ENCODE measurements at places on chromosomes 3 and 15. TPM values are rescaled to one million over a fixed set of nuclear protein-coding genes. Genes with fewer than 3 reads are reported as not detected.

CAND2 gene
- total RNA-seq = 10.2 TPM

CCDC54 gene
- not detected for total RNA-seq

RSL24D1 gene
- total RNA-seq = 111 TPM

PODXL2 gene
- 24.6 TPM for total RNA-seq

PIGBOS1 gene
- total RNA-seq = 11.5 TPM

MYD88 gene
- 34.2 TPM for total RNA-seq

DNA sequence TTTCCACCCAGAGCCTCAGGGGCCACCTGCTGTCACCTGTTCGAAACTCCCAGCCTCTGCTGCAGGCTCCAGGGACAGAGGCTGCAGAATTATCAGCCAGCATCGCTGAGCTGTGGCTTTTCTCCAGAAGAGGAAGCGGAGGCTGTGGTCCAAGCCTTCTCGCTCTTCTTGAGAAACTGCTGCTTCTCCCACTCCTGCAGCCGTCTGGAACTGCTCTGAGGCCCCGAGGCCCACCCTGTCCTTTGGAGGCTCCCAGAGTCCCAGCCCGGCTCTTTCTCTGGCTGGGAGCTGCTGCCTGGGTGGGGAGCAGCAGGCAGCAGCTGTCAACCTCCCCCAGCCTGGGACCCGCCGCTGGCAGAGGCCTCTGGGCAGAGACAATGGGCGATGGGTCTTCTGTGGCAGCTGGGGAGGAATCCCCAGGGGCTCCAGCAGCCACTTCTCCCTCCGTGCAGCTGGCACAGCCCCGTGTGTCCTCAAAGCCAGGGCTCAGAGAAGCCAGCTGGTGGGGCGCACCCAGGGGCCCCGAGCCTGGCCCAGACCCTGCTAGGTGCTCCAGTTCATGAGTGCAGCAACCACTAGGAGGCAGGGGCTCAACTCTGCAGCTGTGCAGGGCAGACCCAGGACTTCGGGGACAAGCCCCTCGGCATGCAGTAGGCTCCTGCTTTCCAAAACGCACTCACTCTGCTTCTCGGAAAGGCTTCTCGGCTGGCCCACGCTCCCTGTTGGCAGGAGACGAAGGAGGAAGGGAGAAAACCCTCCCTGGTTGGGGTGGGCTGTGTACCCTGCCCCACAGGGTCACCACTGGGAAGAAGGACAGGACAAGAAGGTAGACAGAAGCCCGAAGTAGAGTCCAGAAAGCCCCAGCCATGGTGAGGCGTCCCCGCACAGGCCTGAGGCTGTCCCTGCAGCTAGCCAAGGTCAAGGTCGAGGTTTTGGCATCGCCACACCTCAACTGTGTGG, 49.9 kb upstream of the FURIN start:
- H3K4me1 ChIP-seq = no peaks in the 10 kb centered on the region
- peak; percentile 68 for DNase-seq
- H3K27me3 ChIP-seq = no peaks in the 10 kb centered on the region
- peaks cover 17% of the 10 kb centered on the region for H3K36me3 ChIP-seq
- no peak overlapping the region for H3K27ac ChIP-seq
- no peak overlapping the region for H3K4me3 ChIP-seq

DNA sequence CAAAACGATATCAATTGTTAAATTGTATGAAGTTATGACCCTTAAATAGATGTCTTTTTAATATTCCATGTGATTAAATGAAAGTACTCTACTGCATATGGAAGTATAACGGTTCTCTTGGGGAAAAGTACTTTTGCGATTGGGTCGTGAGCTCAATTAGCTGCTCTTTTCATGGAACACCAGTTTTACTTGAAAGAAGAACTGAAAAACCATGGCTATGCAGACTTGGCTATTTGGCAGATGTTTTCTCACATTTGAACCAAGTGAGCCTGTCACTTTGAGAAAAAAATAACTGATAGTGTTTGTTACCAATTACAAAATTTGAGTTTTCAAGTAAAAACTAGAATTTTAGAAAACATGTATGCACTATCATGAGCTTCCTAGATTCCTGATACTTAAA, 5.9 kb upstream of the INAFM2 start:
- no peaks in the 10 kb centered on the region for H3K4me1 ChIP-seq
- no peak for DNase-seq
- no peak overlapping the region for H3K27ac ChIP-seq
- no peaks in the 10 kb centered on the region for H3K27me3 ChIP-seq
- no peak overlapping the region for H3K4me3 ChIP-seq

DNA sequence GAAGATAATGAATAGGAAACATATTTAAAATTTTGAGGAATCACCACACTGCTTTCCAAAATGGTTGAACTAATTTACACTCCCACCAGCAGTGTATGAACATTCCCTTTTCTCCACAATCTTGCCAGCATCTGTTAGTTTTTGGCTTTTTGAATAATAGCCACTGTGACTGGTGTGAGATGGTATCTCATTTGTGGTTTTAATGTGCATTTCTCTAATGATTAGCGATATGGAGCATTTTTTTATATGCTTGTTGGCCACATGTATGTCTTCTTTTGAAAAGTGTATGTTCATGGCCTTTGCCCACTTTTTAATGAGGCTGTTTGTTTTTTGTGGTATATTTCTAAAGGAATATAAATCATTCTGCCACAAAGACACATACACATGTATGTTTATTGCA, 166.3 kb downstream of the NECTIN3 start:
- H3K36me3 ChIP-seq = no peaks in the 10 kb centered on the region
- no peak overlapping the region for H3K27ac ChIP-seq
- H3K27me3 ChIP-seq = no peaks in the 10 kb centered on the region
- H3K4me3 ChIP-seq = no peak overlapping the region
- DNase-seq = no peak

DNA sequence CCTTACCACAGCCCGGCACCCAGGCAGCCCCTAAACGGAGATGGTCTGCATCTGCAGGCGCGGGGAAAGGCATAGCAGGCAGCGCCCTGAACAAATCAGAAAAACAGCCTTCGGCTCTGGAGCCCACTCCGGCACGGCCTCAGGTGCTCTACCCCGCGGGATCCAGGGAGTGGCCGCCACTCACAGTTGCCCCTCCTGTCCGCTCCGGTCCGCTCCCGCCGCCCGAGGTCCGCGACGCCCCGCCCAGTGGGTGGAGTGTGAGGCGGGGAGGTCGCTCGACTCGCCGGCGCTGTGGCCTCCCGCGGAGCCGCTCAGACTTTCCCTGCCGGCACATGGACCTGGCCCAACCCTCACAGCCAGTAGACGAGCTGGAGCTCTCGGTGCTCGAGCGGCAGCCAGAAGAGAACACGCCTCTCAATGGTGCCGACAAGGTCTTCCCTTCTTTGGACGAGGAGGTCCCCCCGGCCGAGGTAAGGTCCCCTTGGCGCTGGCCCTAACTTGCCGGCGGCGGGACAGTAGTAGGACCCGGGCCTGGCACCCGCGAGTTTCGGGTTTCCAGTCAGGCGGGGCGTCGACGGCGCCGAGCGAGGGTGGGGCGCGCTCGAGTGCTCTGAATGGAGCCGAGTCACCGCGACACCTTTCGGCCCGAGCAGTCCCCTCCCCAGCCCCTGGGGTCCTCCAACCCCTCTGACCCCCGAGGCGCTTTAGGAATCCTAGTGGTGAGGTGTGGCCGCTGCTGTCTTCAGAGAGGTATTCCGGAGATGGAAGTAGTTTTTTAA, at the start of gene C3orf52:
Gene C3orf52, plus strand, starts transcription at position 314 of the 779 bp plus-strand sequence. Its CDS starts 19 bp downstream, at position 333.
- peaks cover 3% of the 10 kb centered on the region for H3K4me1 ChIP-seq
- DNase-seq = peak; percentile 95
- no peak within 1 kb of the TSS for H3K27ac ChIP-seq
- H3K36me3 ChIP-seq = no peaks in the 10 kb centered on the region
- peak within 1 kb of the TSS; percentile 95 for H3K4me3 ChIP-seq

DNA sequence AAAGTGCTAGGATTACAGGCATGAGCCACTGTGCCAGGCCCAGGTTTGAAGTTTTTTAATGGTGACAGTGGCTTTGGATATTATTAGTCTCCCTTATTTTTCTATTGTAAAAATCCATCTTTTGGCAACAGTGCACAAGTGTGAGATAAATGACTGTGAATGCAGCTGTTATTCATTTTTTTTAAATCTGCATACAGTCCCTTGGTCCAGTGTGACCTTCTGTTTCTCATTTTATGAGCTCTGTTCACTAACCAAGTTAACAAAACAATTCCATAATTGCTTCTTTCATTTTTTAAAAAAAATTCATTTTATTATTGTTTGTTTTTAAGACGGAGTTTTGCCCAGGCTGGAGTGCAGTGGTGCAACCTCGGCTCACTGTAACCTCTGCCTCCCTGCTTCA, 381.8 kb downstream of the NAALADL2 start:
- no peak for DNase-seq
- no peak overlapping the region for H3K27ac ChIP-seq
- no peaks in the 10 kb centered on the region for H3K36me3 ChIP-seq
- no peaks in the 10 kb centered on the region for H3K27me3 ChIP-seq
- H3K4me3 ChIP-seq = no peak overlapping the region

- DNase-seq = peak; percentile 32
- no peak overlapping the region for H3K27ac ChIP-seq
- no peaks in the 10 kb centered on the region for H3K36me3 ChIP-seq
- H3K4me1 ChIP-seq = no peaks in the 10 kb centered on the region
Measured at GRCh38 chr3:189710620-189711402, 79.6 kb downstream of the TP63 start.

GRCh38 chr3:122969585-122970469, 57.7 kb downstream of the SEMA5B start:
- H3K27ac ChIP-seq = no peak overlapping the region
- no peak for DNase-seq
- H3K4me3 ChIP-seq = no peak overlapping the region
- peaks cover 4% of the 10 kb centered on the region for H3K4me1 ChIP-seq

DNA sequence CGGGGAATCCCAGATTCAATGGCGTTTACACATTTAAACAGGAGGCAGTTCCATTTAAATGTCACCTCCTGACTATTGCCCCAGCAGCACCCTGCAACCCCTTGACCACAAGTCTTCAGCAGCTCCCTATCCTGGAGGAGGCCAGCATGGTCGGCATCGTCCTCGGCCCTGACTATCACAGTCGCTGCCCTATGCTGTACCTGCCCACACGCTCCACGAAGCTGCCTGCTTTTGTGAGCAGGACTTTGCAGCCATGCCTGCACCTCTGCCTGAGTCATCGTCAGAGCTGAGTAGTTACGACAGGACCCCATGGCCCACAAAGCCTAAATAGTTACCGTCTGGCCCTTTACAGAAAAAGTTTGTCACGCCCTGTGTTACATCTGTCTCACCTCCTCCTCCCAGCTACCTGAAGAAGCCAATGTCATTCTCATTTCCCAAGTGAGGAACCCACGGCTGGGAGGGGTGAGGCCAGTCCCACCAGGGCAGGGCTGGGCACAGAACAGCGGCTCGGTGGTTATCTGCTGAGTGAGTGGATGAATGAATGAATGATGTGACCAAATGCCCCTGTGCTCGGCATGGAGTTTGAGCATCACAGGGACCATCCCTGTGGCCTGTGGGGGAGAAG, 47.8 kb upstream of the IQSEC1 start:
- no peaks in the 10 kb centered on the region for H3K36me3 ChIP-seq
- no peak overlapping the region for H3K4me3 ChIP-seq
- no peaks in the 10 kb centered on the region for H3K27me3 ChIP-seq
- no peak overlapping the region for H3K27ac ChIP-seq

- H3K36me3 ChIP-seq = peaks cover 9% of the 10 kb centered on the region
- no peak overlapping the region for H3K4me3 ChIP-seq
- DNase-seq = no peak
- no peaks in the 10 kb centered on the region for H3K27me3 ChIP-seq
Measured at GRCh38 chr3:480070-480469, 283.5 kb downstream of the CHL1 start.

GRCh38 chr3:39193391-39193790, 996 bp upstream of the XIRP1 start:
- peaks cover 4% of the 10 kb centered on the region for H3K4me1 ChIP-seq
- no peaks in the 10 kb centered on the region for H3K36me3 ChIP-seq
- H3K4me3 ChIP-seq = no peak overlapping the region
- no peak for DNase-seq
- no peak overlapping the region for H3K27ac ChIP-seq

- H3K4me3 ChIP-seq = no peak overlapping the region
- no peak for DNase-seq
- no peak overlapping the region for H3K27ac ChIP-seq
- no peaks in the 10 kb centered on the region for H3K36me3 ChIP-seq
- H3K4me1 ChIP-seq = no peaks in the 10 kb centered on the region
Measured at GRCh38 chr15:87959662-87960061, 296.9 kb downstream of the NTRK3 start.

DNA sequence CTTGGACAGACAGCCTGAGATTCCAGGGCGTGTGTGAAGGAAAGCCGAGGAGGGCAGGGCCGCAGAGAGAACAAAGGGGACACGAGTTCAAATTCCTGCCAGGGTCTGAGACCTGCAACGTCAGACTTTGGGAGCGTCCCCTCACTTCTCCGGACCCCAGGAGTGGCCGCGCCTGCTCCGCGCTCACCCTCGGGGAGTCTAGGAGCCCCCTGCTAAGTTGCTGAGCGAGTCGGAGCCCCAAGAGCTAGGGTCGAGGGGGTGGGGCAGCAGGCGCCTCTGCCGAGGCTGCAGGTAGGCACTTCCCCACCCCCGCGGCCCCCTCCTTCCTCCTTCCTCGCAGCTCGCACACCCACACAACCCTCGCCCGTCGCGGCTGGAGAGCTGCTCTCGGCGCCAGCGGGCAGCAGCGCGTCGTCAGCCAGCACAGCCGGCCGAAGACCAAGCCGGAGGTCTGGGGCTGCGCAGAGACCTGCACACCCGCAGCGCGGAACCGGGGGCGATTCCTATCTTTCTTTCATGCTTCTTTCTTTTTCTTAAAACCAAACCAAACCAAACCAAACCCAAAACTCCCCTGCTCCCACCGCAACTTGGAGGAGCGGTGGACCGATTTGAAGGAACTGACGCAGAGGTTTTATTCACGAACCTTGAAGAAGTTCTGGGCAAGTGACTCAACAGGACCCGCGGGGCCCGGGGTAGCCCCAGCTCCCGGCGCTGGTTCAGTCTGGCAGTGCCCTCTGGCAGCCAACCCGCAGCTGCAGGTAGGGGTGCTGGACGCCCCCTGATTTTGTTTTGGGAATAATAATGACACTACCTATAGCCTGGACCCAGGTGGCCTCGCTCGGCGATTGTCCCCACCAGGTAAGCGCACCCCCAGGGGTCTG, at the start of gene ANKRD34C:
Gene ANKRD34C, plus strand, starts transcription at position 352 of the 881 bp plus-strand sequence. CDS start 10,563 bp downstream, outside the sequence.
- H3K4me3 ChIP-seq = peak within 1 kb of the TSS; percentile 79
- H3K4me1 ChIP-seq = no peaks in the 10 kb centered on the region
- DNase-seq = peak; percentile 50
- H3K27ac ChIP-seq = no peak within 1 kb of the TSS
- peaks cover 25% of the 10 kb centered on the region for H3K27me3 ChIP-seq
- no peaks in the 10 kb centered on the region for H3K36me3 ChIP-seq

DNA sequence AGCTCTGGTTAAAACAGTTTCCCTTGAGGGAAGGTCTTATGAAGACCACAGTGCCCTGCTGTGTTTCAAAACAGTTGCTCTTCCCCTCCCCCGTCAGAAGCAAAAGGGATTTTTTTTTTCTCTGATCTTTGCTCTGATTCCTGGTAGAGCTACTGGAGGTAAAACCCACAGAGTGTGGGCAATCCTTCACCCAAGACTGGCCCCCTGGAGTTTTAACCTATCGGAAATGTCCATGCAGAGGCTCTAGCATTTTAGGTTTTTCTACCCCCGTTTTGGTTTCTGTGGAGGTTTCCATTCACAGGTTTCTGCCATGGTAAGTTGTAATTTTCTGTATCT, 27.7 kb downstream of the GRM2 start:
- no peaks in the 10 kb centered on the region for H3K36me3 ChIP-seq
- no peak for DNase-seq
- no peak overlapping the region for H3K27ac ChIP-seq
- H3K27me3 ChIP-seq = no peaks in the 10 kb centered on the region
- H3K4me1 ChIP-seq = no peaks in the 10 kb centered on the region
- H3K4me3 ChIP-seq = no peak overlapping the region

GRCh38 chr3:52477796-52478095, 17.4 kb upstream of the STAB1 start:
- H3K36me3 ChIP-seq = peaks cover 97% of the 10 kb centered on the region
- no peak overlapping the region for H3K27ac ChIP-seq
- no peaks in the 10 kb centered on the region for H3K4me1 ChIP-seq
- DNase-seq = no peak
- H3K27me3 ChIP-seq = no peaks in the 10 kb centered on the region

Data from H9 (cell line).